Activated naive CD4-positive, alpha-beta T cell treated with anti-CD3 and anti-CD28 coated beads, Interleukin-2, amount 50 U/mL, for 16 hours (primary cell): ENCODE measurements at places on chromosomes 16 and 17.

DNA sequence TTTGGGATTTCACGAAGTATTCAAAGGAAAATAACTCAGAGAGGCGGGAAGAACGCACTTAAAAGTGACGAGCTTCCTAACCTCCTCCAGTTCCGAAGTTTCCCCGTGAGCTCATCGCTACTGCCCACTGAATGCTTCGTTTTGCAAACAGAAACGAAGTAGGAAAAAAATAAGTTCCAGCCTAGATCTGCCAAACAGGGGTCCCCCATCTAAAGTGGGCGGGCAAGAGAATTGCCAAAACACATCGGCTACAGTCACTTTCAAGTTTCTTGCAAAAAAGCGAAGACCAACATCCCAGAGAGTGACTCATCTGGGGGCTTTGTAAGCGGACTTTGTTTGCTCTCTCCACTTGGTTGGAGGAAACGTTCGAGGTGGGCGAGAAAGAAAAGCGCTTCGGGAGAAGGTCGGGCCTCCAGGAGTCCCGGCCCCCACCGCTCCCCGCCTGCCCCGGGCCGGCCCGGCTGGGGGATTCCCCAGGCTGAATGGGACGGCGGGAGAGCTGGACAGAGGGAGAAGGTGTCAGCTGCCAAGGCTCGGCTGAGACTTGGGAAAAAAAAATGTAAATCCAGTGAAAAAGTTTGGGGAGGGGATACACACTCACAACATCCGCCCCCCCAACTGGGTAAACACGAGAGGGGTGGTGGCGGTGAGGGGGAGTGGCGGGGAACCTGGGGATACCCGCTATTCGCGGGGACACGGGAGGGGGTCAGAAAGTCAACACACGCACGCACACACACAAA, 1.0 kb downstream of the VEZF1 start:
- DNase-seq: peak; percentile 42

- DNase-seq: no peak
Measured at GRCh38 chr17:880443-881269, 98.5 kb downstream of the MRM3 start.

DNA sequence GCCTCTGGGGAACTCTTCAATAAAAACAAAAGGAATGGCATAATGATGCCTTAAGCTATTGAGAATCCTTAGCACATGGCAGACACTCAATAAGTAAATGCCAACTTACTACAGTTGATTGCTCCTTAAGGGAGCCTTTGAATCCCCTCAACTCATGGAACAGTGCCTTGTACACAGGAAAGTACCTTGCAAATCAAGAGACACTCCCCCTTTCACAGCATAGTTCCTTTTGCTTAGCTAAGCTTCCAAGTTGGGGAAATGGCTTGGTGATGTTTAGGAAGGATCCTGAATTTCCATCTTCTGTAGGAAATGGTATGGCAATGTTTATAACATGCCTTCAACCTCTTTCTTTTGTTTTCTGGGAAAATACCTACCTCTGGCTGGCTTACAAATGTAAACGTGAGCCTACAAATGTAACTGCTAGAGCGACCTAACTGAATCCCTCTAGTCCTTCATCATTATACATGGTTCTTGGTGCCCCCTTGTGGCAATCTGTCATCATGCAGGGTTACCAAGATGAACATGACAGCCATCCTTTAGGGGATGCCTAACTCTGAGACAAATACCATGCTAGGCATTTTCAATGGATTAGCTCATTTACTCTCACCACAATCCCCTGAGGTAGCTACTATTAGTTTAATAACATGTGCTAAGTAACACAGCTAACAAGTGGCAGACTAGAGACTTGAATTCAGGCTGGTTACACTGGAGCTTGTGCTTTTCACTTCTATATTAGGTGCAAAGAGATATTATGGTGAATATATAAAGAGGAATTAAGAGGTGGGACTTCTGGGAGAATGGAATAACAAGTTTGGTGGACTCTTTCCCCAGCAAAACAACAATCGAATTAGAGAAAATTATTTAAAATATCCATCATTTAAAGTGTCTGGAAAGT, 65.0 kb downstream of the MMD start:
- DNase-seq: peak; percentile 66

DNA sequence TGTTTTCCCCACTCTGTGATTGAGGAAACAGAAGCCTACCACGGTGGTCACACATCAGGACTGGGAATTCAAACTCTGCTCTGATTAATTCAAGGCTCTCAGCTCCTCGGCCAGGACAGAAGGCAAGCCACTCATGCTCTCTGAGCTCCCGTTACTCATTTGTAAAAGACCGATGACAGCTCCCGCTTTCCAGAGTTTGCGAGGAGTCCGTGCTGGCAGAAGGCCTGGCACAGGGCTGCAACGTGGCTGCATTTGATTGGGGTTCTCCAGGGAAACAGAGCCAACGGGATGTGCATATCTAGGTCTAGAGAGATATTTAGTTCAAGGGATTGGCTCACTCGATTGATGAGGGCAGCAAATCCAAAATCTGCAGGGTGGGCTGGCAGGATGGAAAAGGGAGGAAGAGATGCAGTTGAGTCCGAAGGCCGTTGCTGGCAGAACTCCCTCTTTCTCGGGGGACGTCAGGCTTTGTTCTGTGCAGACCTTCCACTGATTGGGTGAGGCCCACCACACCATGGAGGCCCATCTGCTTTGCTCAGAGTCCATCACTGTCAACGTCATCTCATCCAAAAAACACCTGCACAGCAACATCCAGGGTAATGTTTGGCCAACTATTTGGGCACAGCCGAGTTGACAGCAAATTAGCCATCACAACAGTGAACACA, 215.5 kb upstream of the RPL38 start:
- DNase-seq: no peak

- no peak for DNase-seq
Measured at GRCh38 chr16:25250467-25250866, 7.2 kb downstream of the ZKSCAN2 start.

GRCh38 chr17:82350182-82351030, 8.6 kb upstream of the TEX19 start:
- peak; percentile 48 for DNase-seq

GRCh38 chr17:49739641-49740271, 24.2 kb downstream of the FAM117A start:
- peak; percentile 79 for DNase-seq

GRCh38 chr17:50255766-50256635, 18.3 kb upstream of the TMEM92 start:
- DNase-seq: no peak

- no peak for DNase-seq
Measured at GRCh38 chr16:68486502-68487202, 38.3 kb upstream of the SMPD3 start.

- no peak for DNase-seq
Measured at GRCh38 chr17:8141045-8141444, 11.2 kb downstream of the PER1 start.

DNA sequence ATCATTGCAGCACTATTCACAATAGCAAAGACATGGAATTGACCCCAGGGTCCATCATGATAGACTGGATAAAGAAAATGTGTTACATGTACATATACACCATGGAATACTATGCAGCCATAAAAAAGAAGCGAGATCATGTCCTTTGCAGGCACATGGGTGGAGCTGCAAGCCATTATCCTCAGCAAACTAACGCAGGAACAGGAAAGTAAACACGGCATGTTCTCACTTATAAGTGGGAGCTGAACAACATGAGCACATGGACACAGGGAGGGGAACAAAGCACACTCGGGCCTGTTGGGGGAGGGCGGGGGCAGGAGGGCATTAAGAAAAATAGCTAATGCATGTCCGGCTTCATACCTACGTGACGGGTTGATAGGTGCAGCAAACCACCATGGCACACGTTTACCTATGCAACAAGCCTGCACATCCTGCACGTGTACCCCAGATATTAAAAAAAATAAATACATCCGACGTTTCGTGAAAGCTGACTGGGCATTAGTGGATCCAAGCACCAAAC, 28.9 kb downstream of the ZNF778 start:
- no peak for DNase-seq

- no peak for DNase-seq
Measured at GRCh38 chr16:57071831-57072582, 20.4 kb upstream of the CPNE2 start.

DNA sequence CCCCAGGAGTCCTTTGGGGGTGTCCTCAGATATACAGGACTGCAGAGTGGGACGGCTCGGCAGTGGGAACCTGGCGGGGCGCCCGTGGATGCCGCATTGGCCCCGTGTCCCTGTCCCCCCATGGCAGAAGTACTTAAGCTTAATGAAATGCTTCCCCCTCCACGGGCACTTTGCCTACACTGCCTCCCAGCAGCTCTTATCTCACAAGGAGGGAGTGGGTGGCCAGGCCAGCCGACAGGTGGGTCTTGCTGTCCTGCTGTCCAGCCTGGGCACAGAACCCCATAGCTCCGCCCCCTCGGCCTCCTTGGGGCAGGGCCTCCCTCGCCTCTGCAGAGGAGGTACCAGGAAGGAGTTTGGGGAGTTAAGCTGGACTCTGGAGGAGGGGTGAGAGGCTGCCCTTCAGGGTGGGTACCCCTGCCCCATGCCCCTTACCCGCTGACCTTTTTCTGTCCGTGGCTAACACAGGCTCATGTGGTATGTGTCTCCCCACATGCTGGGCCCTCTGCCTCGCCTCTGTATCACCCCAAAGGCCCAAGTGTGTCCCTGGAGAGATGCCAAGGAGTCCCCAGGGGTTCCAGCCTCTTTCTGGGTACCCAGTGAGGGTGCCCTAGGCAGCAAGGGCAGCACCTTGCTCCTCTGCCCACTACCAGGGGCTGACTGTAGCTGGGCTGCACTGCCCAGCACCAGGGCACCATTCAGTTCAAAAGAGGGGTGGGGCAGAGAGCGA, 8.7 kb downstream of the THRA start:
- DNase-seq: no peak

GRCh38 chr17:75571197-75571884, 16.3 kb upstream of the MYO15B start:
- DNase-seq: no peak

DNA sequence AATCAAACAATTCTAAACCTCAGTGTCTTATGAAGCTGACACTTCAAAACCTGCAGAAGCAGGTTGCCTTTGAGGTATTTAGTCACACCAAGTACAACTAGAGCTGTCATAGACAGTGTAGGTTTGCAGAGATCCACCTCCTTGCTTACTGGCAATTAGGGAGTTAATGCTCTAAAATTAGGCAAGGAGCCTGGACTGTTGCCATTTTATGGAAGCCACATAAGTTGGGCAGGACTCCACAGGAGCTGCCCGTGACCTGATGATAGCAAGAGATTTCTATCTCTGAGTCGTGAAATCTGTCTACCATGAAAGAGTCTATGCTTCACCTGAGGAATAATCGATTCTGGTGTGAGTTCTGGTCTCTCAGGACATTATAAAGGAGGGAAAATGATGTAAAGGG, 8.9 kb downstream of the EME1 start:
- DNase-seq: no peak

GRCh38 chr16:48321317-48322036, 63.7 kb downstream of the SIAH1 start:
- peak; percentile 26 for DNase-seq

DNA sequence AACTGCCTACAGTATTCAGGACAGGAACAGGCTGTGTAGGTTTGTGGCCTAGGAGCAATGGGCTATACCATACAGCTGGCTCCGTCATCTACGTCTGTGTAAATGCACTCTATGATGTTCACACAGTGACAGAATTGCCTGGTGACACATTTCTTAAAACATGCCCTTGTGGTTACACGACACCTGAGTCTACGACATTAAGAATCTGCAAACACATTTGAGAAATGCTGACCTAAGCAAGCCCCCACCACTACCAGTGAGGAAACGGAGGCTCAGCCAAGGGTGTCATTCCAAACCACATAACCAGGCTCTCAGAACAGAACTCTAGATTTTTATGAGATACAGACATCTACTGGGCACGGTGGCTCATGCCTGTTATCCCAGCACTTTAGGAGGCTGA, 23.5 kb downstream of the USP36 start:
- DNase-seq: no peak

GRCh38 chr17:44118427-44119050, 4.9 kb downstream of the HDAC5 start:
- no peak for DNase-seq

- no peak for DNase-seq
Measured at GRCh38 chr16:47490471-47490870, 29.3 kb downstream of the PHKB start.

- DNase-seq: no peak
Measured at GRCh38 chr17:15440347-15440746, 27.1 kb downstream of the CDRT4 start.

GRCh38 chr16:58515871-58516767, 802 bp downstream of the SETD6 start:
- peak; percentile 56 for DNase-seq

DNA sequence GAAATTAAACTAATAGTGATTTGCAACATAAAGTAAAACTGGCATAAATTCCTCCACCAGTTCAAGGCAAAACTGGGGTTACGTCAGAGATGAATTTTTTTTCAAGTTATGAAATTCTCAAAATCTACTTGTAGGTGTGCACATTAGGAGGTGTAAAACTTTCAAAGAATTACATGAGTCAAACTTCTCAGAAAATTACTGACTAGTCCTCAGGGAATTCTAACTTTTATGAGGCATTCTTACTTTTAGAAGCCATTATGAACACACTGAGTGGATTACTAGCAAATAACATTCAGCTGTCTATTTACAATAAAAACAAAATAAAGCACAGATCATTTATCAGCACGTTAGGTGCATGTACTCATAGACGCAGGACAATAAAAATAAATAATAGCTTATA, 348.7 kb downstream of the CDH11 start:
- DNase-seq: no peak

GRCh38 chr17:50339381-50339780, 6.5 kb upstream of the XYLT2 start:
- no peak for DNase-seq

GRCh38 chr16:54204756-54205155, 81.8 kb downstream of the IRX3 start:
- no peak for DNase-seq

DNA sequence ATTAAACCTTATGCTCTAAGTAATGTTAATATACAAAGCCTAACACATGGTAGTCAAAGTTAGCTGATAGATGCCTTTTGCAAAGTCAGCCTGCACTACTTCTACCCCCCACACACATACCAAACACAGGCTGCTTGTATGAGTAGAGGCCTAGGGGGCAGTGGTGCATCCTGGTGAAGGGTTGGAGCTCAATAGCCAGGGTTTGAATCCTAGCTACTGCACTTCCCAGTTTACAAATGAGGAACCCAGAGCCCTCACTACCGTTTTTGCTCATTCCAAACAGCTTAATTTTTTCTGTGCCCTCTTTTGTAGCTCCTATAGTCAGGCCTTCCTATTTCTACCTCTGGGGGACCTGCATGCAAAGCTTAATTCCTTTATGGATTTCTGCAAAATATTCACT, 18.9 kb upstream of the HYDIN start:
- DNase-seq: no peak
